ENCODE measurements at places on chromosomes 4 and X.

DNA sequence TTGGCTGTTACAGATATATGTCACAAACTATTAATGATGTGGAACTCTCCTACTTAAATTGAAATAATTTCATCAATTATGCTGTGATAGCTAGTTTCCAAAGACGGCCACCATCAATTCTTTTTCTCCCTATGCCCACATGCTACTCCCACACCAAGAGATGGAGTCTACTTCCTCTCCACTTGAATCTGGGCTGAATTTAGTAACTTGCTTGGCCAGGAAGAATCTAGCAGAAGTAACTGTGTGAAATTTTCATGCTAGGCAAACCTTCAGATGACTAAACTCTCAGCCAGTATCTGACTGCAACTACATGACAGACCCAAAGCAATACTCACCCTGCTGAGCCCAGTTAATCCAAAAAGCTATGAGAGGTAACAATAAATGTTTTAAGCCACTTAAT lies 3.2 kb downstream of the SEPSECS start:
- no peak for DNase-seq

DNA sequence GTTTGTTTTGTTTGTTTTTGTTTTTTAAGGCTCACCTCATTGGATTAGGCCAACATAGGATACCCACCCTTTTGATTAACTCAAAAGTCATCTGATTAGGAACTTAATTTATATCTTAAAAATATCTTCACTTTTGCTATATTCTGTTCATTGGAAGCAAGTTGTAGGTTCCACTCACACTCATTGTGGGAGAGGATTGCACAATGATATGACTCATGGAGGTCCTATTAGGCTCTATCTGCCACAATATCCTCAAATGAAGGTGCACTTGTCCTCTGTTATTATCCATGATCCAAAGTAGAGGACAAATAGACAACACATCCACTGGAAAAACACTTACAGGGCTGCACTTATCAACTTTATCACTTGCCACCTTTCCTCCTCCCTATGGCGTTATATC lies 60.5 kb upstream of the ADAMTS3 start:
- DNase-seq = peak; percentile 45

DNA sequence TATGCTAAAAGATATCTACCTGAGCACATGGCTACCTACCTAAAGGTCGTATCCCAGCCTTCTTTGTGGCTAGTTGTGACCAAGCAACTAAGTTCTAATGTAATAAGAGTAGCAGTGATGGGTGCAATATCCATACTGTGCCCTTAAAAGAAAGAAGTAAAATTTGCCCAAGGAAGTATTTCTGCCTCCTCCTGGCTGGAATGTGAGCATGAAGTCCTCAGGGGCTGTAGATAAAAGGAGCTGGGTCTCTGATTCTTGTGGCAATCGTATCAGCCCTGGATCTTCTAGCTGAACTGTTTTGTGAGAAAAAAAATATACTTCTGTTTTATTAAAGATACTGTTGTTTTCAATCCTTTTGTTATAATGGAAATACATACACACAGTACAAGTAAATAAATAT lies 217.4 kb downstream of the GPAT3 start:
- DNase-seq = no peak

GRCh38 chr4:140092094-140092851 lies 61.7 kb downstream of the MAML3 start:
- no peak for DNase-seq

GRCh38 chr4:89419111-89419695 lies 111.6 kb upstream of the GPRIN3 start:
- DNase-seq = no peak

DNA sequence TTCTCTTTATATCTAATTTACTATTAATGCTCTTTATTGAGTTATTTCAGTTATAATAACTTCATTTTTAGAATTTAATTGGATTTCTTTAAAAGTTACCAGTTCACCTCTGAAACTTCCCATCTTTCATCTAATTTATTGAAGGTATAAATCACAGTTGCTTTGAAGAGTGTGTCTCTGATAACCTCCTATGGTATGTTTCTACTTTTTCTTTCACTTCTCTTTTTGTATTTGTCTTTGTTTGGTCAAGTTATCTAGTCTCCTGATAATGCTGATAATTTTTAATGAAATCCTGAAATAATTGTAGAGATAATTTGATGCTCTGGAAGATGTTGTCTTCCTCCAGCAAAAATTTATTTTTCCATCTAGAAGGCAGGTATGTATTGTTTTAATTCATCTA lies 141.6 kb upstream of the NPY2R start:
- DNase-seq = no peak

DNA sequence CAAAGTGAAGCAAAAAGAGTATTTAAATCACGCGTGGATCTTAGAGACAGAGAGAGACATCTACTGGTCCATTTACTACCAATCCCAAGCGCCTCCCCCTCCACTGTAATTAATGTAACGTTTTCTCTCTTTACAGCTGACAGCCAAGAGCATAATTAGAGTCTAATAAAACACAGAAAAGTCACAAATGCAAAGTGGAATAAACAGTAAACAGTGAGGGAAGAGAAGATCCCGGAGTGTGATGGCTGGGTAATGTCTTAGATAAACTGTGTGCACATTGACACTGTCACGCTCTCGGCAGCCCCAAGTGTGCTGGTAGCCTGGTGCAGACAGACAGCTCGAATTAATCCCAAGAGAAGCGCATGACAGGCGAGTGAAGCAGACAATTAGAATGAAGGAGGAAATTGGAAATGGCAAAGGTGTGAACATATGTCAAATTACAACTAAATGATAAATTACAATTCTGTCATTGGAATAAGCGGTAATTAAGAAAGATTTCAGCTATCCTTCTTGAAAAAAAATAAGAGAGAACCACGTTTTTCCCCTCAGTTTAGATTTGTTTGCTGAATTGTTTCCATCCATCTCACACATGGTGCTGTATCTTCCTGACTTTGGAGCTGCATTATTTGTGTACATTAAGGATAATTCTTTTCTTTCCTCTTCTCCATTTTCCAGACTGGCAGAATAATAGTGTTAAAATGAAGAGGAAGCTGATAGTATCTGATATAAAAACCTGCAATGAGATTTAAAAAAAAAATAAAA lies 100.1 kb downstream of the CXXC4 start:
- DNase-seq = no peak

- DNase-seq = no peak
These were observed 156.7 kb upstream of the EOLA2 start for GRCh38 chrX:150094996-150095395.

GRCh38 chr4:2251073-2251794 lies 9.3 kb upstream of the HAUS3 start:
- DNase-seq = no peak

DNA sequence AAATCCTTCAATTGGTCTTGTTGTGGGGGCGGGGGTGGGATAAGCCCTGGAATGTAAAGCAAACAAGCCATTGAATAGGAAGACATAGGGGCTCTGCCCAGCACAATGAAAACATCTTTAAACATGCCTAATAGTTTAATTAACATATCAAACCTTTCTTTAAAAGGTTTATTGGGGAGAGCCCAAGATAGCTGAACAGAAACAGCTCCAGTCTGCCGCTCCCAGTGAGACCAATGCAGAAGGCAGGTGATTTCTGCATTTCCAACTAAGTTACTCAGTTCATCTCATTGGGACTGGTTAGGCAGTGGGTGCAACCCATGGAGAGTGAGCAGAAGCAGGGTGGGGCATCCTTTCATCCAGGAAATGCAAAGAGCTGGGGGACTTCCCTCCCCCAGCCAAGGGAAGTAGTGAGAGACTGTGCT lies 327.2 kb upstream of the CNKSR2 start:
- no peak for DNase-seq

GRCh38 chrX:48934581-48935300 lies 15.9 kb upstream of the PIM2 start:
- no peak for DNase-seq

GRCh38 chr4:152747444-152747843 lies 32.1 kb downstream of the TIGD4 start:
- no peak for DNase-seq

DNA sequence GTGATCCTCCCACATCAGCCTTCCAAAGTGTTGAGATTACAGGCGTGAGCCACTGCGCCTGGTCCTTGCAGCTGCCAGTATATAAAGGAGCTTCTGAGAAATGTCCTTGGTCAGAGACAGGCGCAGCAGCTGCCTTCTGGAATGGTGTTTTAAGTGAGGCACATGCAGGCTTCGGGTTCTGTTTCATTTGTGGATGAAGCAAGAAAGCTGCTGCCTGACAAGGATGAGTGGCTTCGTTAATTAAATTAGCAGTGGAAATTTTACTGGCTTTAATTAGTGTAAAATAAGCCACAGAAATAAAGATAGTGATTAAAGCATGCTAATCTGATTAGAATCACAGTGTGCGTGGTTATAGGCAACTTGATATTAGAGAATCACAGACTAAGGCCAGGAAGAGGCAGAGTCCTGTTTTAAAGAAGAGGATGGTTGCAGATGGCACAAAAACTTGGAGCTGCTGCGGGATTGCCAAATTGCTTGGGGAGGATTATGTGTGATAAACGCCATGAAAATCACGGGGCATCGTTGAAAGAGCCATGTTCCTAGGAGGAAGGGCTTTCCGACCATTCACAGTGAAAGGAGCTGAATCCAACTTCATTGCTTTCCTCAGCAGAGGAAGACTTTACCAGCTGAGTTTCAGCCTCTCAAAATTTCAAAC lies 348.4 kb upstream of the FAT1 start:
- no peak for DNase-seq

GRCh38 chr4:6221851-6222760 lies 21.8 kb upstream of the JAKMIP1 start:
- DNase-seq = peak; percentile 6

- no peak for DNase-seq
These were observed 77.9 kb upstream of the AADAT start for GRCh38 chr4:170167678-170168077.

DNA sequence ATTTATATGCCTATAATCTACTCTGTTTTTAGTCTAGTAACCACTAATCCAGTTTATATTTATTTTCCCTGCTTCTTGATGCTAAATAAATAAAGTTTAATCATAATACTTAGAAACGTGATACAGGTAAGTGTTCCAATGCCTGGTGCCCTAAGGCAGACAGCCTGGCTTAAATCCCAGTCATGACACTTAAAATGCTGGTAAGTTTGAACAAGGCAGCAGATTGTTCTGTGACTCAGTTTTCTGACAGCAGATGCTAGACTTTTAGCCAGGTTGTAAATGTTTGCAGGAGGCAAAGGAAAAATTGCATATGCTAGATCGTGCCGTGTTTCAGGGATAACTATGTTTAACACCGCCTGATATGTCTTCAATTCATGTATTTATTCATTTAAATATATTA lies 2661.6 kb downstream of the PCDH7 start:
- DNase-seq = no peak

DNA sequence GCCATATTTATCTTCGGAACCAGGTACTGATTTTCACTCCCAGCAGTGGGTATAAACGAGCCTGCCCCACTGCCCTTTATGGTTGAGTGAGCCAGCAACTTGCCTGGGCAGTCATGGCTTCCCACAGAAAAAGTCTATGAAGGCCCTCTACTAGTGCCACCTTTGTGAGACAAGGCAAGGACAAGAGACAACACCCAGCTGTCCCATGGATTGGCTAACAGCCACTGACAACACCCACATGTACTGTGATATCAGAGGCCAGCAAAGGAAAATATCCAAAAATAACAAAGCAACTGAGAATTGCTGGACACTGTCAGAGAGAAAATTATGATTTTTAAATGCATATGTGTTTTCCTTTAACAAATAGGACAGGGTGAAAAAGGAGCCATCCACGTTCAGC lies 248.4 kb upstream of the TTC29 start:
- peak; percentile 35 for DNase-seq

GRCh38 chrX:148611993-148612392 lies 111.6 kb downstream of the AFF2 start:
- no peak for DNase-seq

- DNase-seq = no peak
These were observed 624.3 kb downstream of the ADGRL3 start for GRCh38 chr4:61824454-61824853.

GRCh38 chr4:95505151-95505550 lies 43.6 kb downstream of the UNC5C start:
- peak; percentile 51 for DNase-seq
